Stimulated activated CD4-positive, alpha-beta T cell treated with anti-CD3 and anti-CD28 coated beads, TNF-alpha, amount 100 ng/mL, for 1 hour (primary cell): ENCODE measurements at places on chromosomes 7 and 10.

DNA sequence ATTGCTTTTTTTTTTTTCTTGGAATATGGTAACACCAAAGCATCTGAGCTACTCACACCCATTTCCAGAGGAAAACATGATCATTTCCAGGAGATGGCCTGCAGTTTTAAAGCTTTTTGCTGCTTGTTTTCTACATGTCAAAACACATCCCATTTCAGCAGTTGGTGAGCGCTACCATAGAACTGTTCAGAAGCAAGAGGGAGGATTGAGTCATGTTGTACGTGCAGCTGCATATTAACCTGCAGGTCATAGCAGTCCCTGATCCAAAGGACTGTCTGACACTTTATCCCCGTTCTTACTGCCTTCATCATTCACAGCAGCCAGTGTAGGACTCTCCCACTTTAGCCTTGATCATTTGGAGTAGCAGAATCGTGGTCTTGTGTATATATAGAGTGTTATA lies 124.6 kb downstream of the AUTS2 start:
- DNase-seq: no peak

DNA sequence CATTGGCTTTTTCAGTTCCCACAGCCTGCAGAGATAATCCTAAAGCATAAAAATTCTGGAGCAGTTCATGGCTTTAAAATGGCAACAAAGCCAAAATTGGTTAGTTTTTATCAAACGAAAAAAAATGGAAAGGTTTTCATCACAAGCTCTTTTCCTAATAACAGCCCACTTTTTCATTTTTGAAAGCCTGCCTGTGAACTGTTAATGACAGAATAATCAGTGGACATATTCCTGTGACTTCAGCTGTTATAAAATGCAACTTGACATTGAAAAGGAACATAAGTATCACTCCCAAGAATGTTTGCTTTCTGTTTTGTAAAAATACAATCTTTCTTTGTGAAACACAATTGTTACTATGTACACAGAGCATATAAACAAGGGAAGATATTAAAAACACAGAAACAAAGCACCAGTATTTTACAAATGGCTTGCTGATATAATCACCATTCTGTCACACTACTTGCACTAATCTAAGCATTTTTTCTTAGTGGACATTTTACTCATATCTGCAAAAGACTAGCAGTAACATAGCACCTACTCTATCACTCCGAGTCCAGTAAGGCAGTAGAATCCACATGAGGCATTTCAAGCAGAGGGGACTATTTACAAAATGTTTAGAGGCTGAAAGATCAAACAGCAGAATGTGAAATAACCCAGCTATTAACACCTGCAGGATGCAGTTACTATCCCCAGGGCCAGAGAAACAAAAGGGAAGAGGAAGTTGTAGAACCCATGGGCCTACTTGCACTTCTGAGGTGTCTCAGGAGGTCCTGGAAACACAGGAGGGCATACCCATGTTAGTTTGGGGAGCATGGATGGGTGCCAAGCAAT lies 26.4 kb downstream of the MACC1 start:
- no peak for DNase-seq

DNA sequence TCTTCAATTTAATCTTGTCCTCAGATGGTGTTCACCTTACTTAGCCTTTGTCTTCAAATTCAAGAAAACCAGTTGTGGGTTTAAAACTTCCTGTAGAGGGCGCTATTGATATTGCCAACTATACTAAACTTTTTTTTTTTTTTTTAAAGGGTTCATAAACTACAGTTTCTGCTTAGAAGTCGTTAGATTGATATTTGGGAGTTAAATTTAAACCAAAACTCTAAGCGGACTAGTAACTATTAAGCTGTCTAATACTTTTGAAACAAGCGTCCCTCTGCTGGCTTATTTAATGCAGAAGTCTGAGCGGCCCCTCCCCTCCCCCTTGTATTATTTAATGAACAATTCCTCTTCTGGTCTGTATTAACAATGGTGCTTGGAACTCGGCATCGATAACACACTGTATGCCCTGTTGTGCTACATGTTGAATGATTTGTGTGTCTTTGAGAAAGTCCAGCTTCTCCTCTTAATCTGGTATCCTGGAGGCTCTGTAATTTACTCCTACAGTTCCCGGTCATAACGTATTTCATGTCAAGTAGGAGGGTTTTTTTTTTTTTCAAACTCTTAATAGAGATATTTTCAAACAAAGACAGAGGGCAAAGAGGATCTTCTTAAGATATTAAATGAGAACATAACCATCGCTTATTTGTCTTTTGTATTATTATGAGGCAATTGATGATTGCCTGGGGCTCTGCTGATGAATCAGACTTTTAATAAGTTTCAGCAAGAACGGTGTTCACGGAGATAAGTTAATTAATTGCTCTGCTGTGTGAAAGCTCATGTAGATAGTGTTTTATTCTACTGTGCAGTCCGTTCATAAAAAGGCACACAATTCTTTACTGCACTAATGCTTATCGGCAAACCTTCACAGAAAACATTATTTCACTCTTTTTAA lies 22.6 kb upstream of the CREB5 start:
- no peak for DNase-seq

DNA sequence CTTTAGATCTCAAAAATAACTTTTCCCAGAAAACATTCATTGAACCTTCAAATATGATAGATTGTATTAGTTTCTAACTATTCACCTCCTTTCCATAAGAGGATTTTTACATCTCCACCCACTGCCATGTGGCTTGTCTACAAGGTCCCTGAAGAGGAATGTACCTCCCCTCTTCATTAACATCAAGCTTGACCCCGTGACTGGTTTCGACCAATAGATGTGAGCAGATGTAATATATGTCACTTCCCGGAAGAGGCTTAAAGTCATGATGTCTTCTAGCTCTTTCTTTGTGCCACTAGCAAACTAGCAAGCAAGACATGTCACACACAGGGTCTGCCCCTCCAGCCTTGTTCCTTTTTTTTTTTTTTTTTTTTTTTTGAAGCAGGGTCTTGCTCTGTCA lies 6.9 kb downstream of the BAZ1B start:
- no peak for DNase-seq

DNA sequence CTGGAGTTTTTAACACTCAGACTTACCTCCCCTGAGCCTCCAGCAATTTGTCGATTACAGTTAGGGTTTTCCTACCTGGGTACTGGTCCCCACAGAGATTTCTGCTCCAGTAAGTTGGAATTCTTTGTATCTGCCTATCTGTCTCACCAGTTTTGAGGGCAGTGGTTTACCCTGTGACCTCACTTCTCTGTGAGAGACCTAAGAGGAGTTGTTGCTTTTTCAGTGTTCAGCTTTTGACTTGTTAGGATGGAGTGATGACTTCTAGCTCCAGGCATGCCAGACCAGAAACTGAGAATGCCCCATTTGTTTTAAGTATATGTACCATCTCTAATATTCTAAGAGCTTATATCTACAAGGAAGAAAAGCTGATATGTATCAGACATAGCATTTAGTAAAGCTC lies 42.9 kb downstream of the CSGALNACT2 start:
- no peak for DNase-seq
